ENCODE measurements at places on chromosomes 4 and X. TPM values are rescaled to one million over a fixed set of nuclear protein-coding genes. Genes with fewer than 3 reads are reported as not detected.

Gene ASB9
- total RNA-seq, result 14.2 TPM

Gene GPR143
- 5.3 TPM for total RNA-seq

Gene AMOT
- total RNA-seq, result 0.96 TPM

Gene TRIM2
- total RNA-seq, result 9.5 TPM

Gene ADH1B
- not detected for total RNA-seq

Gene PNMA6A
- total RNA-seq, result 1.3 TPM

Gene GRIA2
- not detected for total RNA-seq

Gene ANOS1
- total RNA-seq, result 4.2 TPM

Gene GPR173
- 1.9 TPM for total RNA-seq

Gene IQCM
- not detected for total RNA-seq

Gene S100P
- not detected for total RNA-seq

Gene CYTL1
- total RNA-seq, result 101 TPM

Gene MAGEA11
- total RNA-seq, result not detected

Gene QDPR
- total RNA-seq, result 16.8 TPM

Gene PAGE5
- total RNA-seq, result not detected

Gene CXCL5
- total RNA-seq, result 0.33 TPM

Gene ZMAT1
- total RNA-seq, result 2.4 TPM

Gene LRIT3
- total RNA-seq, result under 0.01 TPM

Gene ZFP92
- 0.57 TPM for total RNA-seq

Gene RHOH
- 0.57 TPM for total RNA-seq

Gene GSX2
- not detected for total RNA-seq

Gene GAB3
- 18.0 TPM for total RNA-seq

Gene VCX3A
- not detected for total RNA-seq

Gene FRAS1
- total RNA-seq, result 0.65 TPM

Gene CFAP299
- total RNA-seq, result not detected

Gene TGIF2LX
- not detected for total RNA-seq

Gene DKK2
- not detected for total RNA-seq

Gene GAGE2A
- total RNA-seq, result not detected

Gene IL3RA
- total RNA-seq, result 22.4 TPM

Gene CCSER1
- 2.6 TPM for total RNA-seq

Gene UGT2B11
- not detected for total RNA-seq

Gene DBET
- not detected for total RNA-seq

Gene SSX1
- total RNA-seq, result not detected

Gene TDO2
- total RNA-seq, result not detected

Gene PPP4R3C
- total RNA-seq, result not detected

Gene AFF2
- total RNA-seq, result under 0.01 TPM
